ENCODE measurements at places on chromosomes 2 and 18. TPM values are rescaled to one million over a fixed set of nuclear protein-coding genes. Genes with fewer than 3 reads are reported as not detected.

Gene TNFAIP6
- not detected for total RNA-seq

Gene ERLEC1
- total RNA-seq, result 16.6 TPM

Gene R3HDM1
- 42.9 TPM for total RNA-seq

Gene CNPPD1
- 58.1 TPM for total RNA-seq

Gene MTLN
- total RNA-seq, result 19.7 TPM

Gene CSRNP3
- not detected for total RNA-seq

Gene ANKRD62
- not detected for total RNA-seq

Gene RRM2
- total RNA-seq, result 1.7 TPM

Gene MXD1
- total RNA-seq, result 45.0 TPM

Gene CDCA7
- total RNA-seq, result 3.1 TPM

Gene AQP12B
- total RNA-seq, result not detected

Gene RTP5
- total RNA-seq, result not detected

Gene RBKS
- total RNA-seq, result 7.0 TPM

Gene CHST9
- not detected for total RNA-seq

Gene SMYD1
- total RNA-seq, result not detected
